Activated T-cell treated with anti-CD3 and anti-CD28 coated beads, Interleukin-2, amount 50 U/mL, for 4 hours (primary cell): ENCODE measurements at places on chromosomes 2 and 18. TPM values are rescaled to one million over a fixed set of nuclear protein-coding genes. Genes with fewer than 3 reads are reported as not detected.

The CDH2 gene
- total RNA-seq, result 0.18 TPM

The MRO gene
- total RNA-seq, result not detected

The CNDP1 gene
- total RNA-seq, result 0.40 TPM

GRCh38 chr2:136072621-136073020 lies 45.3 kb downstream of the CXCR4 start:
- no peak for DNase-seq

GRCh38 chr2:172440795-172441194 lies 13.4 kb downstream of the ITGA6 start:
- no peak for DNase-seq

DNA sequence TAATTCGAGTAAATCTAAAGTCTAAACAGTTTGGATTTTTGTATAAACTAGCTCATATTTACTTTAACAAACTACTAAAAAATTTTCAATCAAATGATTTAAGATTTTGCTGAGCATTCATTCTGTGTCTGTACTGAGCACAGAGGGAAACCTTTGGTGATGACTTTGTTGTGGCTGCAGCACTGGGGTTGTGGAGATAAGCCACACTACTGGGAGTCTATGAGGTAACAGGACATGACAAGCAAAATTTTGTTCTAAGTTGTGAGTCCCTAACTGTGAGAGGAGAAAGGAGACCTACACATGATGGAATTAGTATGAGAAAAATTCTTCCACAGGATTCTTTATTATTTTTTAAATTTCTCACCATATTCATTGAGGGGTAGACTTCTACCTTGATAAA lies 933.7 kb upstream of the LRATD1 start:
- DNase-seq, result no peak

- no peak for DNase-seq
Observed at GRCh38 chr2:207920721-207921120, 104.6 kb downstream of the PLEKHM3 start.

DNA sequence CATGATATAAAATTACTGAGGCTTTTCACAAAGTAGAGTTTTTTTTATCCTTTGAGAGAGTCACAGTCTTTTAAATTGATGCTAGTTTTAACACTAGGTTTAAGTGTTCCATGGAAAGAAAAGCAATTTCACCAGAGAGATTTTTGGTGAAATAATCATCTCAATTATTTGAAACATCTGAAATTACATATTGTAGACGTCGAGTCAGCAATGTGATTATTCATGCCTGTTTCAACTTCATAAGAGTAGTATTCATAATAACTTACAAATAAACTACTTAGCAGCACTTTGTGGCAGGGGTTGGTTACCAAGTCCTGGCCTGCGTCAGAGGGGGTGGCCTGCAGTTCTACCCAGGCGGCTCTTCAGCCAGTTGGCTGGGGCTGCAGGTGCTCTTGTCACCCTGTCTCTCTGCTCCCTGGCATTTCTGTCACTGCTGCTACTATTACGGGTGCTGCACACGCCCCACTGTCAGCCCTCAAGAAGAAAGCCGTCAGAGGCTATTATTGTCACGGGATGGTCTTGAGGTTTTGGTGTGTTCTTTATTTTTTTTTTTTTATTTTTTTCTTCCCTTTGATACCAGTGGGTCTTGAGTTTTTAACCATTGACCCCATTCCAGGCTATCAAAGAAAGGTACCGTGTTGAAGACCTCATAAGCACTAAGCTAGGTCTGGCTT lies 50.4 kb downstream of the MALT1 start:
- DNase-seq, result no peak

DNA sequence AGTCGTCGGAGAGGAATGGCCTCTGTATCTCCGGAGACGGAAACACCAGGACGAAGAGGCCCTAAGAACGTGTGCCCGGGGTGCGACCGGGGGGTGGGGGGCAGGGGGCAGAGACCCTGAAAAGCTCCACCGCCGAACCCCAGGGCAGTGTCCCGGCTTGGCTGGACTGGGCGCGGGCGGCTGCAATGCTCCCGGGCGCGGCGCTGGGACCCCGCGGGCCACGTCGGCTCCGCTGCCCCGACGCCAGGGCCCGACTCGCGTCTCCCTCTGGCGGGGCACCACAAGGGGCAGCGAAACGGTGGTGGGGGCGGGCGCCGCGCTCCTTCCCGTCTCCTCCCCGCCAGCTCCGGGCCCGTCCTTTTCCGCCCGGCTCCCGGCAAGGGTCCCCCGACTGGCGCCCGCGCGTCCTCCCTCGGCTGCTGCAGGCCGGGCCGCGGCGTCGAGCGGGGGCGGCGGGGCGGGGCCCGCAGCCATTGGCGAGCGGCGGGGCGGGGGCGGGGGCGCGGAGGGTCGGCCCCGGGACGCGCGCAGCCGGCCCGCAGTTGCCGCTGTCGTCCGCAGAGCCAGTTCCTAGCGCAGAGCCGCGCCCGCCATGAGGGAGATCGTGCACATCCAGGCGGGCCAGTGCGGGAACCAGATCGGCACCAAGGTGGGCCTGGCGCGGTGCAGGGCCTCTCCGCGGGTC lies at the start of gene TUBB6:
Gene TUBB6, plus strand, starts transcription at position 541 of the 685 bp plus-strand sequence. Its CDS starts 52 bp downstream, at position 593.
- DNase-seq, result no peak

DNA sequence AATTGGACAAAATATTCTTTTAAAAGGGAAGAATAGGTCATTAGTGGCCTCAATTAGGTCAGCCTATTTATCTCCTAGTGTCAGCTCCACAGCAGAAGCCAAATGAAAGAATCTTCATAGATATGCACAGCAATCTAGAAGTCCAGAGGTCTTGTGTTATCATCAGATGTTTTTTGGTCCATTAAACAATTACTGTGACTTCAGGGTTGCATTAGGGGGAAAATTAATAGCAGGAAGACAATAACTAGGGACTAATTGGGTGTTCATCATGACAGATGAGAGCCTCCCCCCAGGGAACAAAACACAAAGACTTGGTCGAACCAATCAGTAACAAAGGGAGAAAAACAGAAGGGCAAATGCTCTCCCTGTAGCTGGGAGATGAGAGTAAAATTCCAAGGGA lies 264.7 kb downstream of the PTH2R start:
- DNase-seq, result no peak

DNA sequence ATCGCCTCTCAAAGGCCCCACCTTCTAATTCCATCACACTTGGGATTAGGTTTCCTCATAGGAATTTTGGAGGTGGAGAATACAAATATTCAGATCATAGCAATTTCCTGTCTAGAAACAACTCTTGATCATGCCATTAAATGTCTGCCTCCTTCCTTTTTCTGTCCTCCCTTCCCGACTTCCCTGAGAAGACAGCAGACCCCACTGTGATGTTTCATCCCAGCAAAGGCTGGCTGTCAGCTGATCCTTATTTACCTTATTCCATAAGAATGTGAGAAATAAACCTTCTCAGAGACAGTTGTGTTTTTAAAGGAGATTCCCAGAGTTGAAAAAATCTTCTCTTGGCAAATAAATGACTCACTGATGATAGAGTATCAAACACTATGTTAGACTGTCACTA lies 133.9 kb downstream of the TDRD15 start:
- DNase-seq, result no peak

DNA sequence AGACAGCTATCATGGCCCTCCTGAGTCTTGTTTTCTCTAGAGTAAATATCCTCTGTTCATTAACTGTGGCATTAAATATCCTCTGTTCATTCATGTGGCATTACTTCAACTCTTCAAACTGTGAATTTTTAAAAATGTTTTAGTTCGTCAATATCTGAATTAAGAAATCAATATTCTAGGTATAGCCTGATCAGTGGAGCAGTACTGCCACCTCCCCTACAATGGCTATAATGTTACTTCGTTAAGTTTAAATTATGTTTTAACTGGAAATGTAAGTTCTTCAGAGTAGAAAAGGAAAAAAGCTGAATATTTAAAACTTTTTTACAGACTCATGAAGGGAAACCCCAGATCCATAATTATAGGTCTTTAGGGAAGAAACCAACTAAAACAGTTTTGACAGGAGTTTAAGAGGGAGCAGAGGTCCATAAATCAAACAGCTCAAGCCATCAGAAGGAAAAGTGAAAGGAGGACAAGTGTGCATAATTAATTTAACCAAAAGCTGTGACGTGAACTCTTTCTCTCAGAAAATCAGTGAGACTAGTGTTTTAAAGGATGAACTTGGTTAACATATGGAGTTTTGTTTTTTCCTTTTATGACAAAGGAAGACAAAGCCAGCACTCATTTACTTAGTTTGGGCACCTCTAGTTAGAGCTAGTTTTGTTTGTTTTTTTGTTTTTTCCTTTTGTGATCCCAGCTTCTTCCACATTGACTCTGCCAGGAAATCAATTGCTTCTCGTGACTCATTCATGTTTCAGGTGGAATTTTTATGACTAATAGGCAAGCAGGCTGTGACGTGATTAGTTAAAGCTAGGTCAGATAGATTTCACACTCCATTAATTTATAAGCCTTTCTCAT lies 44.9 kb downstream of the RBBP8 start:
- DNase-seq, result no peak

DNA sequence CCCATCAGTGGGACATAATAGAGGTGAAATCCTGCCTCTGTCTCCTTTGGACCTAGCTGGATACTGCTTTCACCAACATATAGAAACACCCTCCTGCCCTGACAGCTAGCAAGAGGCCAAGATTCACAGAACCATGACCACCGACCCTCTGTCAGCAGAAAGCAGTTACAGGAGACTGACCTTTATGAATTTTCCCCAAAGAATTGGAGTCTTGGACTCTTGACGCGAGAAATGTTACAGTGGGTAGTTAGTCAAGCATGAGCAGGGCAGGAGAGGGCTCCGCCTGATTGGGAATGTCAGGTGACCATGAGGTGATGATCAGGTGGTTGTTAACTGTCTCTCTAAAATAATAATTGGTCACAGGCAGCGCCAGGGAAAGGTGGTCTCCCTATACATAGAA lies 1002.3 kb downstream of the TDRD15 start:
- DNase-seq, result no peak

DNA sequence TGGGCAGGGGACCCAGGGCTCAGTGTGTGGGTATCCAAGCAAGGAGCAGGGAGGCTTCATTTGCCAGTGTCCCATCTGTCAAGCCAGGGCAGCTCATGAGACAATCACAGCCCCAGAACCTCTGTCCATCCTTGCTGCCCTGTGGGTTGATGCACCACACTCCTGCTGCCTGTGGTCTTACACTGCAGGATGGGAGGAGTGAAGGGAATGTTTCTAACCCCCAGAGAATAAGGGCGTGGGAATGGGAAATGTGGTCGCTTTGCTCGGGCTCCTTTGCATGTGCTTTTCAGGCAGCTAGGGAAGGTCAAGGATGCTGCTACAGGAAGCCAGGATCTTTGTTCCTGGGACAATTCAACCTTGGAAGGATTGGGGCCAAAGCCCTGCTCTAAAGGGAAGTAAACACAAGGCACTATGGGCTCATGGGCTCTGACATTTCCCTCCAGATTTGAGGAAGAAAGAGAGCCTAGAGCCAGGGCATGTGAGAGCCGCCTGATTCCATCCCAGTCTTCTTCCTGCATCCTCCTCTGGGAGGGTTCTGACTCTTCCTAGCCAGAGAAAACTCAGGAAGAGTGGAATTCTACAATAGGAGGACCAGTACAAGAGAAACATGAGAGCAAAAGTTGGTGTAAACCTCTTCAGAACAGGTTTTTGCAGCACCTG lies 18.8 kb upstream of the MAP3K20 start:
- no peak for DNase-seq

DNA sequence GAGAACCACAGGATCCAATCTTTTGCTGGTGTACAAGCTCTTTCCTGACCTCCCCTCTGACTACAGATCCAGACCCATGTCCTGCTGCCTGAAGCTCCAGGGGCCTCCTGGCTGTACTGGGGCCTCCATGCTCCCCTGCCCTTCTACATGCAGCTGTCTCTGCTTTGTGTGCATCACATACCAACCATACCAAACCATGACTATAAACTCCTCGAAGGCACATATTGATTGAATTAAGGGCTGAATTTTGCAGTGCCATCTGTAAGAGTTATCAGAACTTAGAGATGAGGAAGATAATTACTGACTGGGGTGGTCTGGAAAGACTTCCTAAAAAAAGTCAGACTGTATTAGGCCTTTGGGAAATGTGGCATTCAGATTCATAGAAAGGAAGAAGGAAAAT lies 139.9 kb upstream of the CXCR4 start:
- no peak for DNase-seq

DNA sequence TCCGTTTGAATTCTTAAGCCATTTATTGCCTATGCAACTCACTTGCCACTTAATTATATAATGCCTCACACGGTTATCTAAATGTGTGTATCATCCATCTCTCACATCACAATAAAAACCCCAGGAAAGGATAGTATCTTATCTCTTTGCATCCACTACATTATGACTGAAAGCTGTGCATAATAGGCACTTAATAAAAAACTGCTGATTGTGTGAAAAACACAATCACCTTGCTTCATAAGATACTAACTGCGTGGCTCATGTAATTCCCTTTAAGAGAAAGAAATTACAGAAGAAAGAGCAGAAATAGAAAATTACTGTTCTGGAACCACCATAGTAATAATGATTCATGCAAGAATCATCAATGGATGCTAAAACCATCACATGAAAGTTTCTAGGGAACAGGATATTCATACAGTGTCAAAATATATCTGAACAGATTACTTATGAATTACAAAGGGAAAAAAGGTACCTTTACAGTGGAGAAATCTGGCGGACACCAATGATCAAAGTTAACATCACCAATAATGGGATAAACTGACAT lies 29.3 kb downstream of the CUL3 start:
- DNase-seq, result no peak

- DNase-seq, result no peak
Observed at GRCh38 chr2:19893520-19894133, 8.2 kb downstream of the TTC32 start.
